ENCODE measurements at places on chromosomes 6 and 20.
A peak's percentile ranks its signal among the peaks of the same experiment; 100 is the strongest.

GRCh38 chr6:5695260-5696245 lies 311.2 kb downstream of the NRN1 start:
- peak; percentile 87 for DNase-seq

DNA sequence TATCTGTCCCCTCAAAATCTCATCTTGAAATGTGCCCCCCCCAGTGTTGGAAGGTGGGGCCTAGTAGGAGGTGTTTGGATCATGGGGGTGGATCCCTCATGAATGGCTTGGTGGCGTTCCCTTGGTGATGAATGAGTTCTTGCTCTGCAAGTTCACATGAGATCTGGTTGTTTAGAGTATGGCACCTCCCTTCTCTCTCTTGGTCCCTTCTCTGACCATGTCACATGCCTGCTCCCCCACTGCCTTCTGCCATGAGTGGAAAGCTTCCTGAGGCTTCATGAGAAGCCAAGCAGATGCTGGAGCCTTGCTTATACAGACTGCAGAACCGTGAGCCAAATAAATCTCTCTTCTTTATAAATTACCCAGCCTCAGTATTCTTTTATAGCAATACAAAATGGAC lies 70.9 kb downstream of the MAN1A1 start:
- DNase-seq: no peak

DNA sequence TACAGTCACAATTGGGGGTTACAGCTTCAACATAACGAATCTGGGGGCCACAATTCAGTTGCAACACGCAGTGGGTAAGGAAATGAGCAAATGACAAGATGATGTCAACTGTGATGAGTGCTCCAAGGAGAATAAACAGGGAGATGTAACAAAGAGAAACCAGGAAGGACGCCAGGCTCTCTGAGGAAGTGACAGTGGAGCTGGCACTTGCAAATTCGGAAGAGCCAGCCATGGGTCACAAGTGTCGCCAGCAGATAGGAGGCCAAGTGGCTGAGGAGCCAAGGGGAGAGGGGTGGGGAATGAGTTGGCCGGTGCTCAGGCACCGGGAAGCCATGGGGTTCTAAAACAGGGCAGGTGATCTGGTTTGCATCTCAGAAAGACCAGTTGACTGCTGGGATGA lies 136.4 kb downstream of the EYA2 start:
- DNase-seq: no peak

GRCh38 chr6:122563364-122564052 lies 46.7 kb upstream of the PKIB start:
- DNase-seq: no peak

DNA sequence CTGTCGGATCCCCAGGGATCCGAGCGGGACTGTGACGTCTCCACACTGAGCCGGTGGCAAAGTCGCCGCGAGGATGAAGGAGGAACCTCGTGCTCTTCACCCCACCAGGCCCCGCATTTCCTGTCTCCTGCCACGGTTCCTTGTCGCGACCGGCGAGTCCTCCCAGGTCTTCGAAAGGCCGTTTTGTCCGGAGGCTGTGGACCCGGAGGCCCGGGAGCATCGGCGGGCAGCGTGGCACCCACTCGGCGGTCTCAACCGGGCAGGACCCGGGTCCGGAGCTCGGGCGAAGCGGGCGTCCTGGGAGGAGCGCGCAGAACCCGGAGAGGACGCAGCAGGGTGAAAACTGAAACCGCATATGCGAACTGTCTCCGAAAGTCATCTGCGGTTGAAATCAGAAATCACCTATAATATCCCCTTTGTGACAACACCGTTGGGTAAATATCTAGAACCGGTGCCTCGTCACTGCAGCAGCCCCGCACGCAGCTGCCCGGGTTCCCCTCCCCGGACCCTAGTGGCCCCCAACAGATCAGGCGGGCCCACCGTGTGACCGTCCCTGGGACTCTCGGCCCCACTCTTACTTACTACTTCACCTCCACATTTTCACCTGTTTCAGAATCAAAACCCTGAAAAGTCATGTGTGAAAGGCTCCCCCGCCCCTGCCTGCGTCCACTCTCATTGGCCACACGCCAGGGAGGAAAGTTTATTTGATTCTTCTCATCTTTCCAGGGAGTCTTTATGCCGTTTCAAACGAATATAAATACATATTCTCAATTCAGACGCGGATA lies 3.1 kb upstream of the ULBP2 start:
- no peak for DNase-seq

GRCh38 chr6:130245267-130245666 lies 22.5 kb upstream of the SAMD3 start:
- no peak for DNase-seq

DNA sequence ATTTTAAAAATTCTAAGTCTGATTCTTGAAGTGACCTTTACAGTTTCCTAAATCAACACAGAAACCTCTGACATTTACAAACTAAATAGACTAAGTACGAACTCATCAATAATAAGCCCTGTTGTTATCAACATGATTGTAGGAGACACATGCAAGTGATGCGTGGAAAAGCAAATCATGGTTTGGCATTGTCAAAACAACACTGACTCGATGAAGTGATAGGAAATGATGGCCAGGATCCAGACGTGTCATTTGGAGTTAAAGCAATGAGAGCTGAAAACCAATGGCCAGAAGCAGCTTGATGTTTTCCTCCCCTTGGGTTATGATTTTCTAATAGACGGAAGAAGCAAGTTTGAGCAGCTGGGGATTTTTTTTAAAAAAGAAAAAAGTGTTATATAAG lies 117.4 kb upstream of the FAM184A start:
- no peak for DNase-seq

DNA sequence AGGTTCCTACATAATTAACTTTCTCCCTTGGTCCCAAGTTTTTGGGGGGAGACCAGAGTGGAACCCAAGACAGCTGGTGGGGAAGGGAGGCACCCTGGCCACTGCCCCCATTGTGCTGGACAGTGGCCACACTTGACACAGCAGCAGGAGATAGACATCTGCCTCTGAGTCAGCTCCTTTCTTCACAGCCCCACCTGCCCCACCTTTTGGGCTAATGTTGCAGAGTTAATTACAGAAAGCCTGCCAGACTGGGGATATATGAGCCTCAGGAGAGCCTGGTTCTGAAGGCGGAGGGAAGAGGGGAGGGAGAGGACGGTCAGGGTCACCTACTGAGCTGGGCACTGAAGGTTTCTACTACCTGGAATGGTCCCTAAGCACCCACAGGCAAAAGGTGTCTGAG lies 50.6 kb downstream of the MAFB start:
- no peak for DNase-seq

- peak; percentile 40 for DNase-seq
These were observed 1.1 kb downstream of the EIF2S2 start for GRCh38 chr20:34110745-34111641.

DNA sequence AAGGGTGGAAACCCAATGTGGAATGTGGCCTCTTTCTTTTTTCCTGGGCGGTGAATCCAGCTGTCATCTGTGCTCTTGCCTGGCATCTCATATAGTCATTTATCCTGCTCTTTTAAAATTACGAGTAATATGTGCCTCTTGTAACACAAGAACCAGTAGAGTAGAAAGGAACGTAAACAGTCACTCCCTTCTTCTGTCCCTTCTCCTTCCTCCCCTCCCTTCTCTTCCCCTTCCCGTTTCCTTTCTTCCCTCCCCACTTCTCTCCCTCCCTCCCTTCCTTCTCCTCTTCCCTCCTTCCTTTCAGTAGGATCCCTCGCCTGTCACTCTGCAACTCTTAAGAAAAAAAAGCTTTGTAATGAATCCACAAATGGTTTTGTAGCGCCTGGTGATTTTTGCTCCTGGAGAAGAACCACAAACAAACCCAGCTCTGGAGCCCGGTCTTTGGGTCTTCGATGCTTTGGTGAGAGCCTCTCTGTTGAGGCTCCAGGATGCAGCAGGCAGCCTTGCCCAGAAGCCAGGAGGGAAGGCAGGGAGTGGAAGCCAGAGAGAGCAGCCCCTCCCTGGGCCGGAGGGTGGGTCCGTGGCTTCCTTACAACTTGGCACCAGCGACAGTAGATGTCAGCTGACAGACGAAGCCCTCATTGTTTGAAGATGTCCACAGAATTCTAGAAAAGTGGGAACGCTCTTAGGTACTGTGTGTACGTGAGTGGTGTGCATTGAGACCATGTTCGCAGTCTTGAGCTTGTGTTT lies 15.0 kb downstream of the DUSP22 start:
- no peak for DNase-seq

DNA sequence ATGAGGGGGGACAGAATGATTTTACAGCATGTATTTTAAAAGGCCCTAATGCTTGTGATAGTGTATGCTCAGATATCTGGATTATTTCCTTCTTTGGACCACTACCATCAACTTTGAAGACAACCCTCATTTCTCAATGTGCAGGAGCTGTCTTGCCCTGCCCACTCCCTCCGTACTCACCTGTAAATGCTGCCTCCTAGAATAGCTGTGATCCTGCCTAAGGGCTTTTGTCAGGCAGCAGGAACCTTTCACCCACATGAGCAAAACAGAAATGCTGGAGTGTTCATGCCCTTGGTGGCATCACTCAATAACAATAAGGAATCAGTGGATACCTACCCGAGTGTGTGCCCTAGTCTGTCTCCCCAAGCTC lies 723.6 kb upstream of the FLRT3 start:
- no peak for DNase-seq

DNA sequence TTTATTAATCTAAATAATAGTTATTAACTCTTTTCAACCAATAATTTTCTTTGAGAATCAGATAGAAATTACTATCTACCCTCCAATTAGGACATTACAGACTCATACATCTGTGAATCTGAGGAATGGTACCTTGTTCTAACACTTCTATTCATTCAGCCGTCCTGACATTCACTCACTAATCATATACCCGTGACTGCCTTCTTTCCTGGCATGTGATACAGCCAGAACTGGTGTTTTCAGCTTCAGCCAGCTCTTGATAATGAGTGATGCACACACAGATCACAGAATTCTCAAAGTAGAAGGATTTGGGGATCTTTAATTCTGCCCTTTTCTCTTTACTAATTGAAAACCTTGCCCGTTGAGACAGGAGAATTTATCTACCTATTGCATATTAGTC lies 499.9 kb downstream of the UTRN start:
- no peak for DNase-seq

DNA sequence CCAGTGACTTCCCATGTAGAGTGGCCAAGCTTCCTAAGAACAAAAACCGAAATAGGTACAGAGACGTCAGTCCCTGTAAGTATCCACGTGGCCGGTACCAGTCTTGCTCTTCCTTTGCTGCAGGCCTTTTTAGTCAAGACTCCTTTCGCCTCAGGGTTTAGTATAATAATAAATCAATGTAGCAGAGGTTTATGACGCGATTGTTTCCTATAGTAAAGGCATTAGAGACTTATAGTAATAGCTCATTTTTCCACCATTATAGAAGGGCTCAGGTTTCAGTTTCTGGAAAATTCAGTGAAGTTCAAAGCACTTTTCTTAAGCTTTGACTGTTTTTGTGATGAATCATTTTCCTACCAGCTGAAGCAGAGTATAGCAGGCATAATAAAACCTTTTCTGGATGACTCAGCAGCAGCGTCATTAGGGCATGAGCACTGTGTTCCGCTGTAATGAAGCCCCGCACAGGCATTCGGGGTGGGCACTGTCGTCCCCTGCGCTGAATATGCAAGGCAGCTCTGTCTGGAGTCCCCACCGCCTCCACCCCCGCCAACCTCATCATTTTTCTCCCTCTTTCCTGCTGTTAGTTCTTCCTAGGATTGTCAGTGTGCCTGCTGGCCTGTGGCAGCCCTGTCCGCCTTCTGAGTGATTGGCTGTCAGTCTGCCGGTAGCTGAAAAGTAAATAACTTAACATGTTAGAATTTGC lies 51.3 kb downstream of the PTPN1 start:
- DNase-seq: peak; percentile 97

DNA sequence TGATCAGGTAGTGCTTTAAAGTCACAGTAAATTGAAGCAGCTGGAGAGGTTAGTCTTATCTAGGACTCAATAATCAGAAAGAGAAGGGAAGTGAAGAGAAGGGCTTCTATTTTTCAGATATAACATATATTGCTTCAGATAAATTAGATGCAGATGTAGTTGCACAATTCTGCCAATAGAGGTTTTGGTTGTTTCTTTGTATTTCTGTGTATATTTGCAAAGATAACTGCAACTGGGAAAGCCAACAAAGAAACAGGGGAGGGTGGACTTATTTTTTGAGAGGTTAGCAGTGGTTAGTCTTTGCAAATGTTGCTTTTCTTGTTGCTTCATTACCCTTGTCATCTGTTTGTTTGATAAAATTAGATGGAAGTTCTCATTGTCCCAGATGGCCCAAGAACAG lies 106.6 kb downstream of the ADGRG6 start:
- no peak for DNase-seq

GRCh38 chr6:147693181-147693580 lies 184.7 kb downstream of the SAMD5 start:
- no peak for DNase-seq

- no peak for DNase-seq
These were observed 66.2 kb upstream of the SLC22A1 start for GRCh38 chr6:160055378-160055777.

- peak; percentile 94 for DNase-seq
These were observed 27.4 kb downstream of the KCNQ5 start for GRCh38 chr6:72649032-72649984.

GRCh38 chr20:4781211-4781610 lies 59.5 kb downstream of the PRND start:
- no peak for DNase-seq

GRCh38 chr20:37573626-37574198 lies 46.0 kb upstream of the BLCAP start:
- no peak for DNase-seq

- DNase-seq: no peak
These were observed 544 bp upstream of the HLA-C start for GRCh38 chr6:31272436-31272835.

DNA sequence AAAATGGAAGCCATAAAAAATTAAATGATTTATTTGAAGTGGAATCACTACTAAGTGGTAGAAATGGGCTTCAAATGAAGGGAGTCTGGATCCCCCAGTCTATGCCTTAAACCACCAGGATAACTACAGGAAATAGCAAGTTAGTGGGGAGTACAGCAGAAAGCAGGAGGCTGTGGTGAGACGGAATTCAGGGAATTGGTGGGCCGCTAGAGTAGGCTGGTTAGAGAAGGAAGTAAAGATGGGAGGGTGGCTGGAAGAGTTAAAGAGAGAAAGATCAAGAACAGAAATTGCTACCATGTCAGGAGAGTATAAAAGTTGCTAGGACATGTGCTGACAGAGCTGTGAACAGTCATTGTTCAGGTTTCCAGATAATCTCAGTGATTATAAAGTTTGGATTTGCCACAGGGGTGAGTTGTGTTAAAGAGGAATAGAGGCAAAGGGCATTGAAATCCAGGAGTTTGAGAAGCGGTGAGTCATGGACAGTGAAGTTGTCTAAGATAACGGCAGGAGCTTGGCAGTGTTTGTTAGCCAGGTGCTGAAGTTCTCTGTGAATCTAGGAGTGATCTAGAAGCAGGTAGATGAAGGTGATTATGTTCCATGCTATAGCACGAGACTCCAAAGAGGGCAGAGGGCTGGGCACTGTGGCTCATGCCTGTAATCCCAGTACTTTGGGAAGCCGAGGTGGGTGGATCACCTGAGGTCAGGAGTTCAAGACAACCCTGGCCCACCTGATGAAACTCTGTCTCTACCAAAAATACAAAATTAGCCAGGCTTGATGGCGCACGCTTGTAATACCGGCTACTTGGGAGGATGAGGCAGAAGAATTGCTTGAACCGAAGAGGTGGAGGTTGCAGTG lies 13.7 kb upstream of the HINT3 start:
- DNase-seq: peak; percentile 39

- peak; percentile 49 for DNase-seq
These were observed at the start of gene MICB for GRCh38 chr6:31497531-31498476. MICB (plus strand) TSS chr6:31498145; CDS start chr6:31498194, 49 bp downstream.

GRCh38 chr6:119467488-119468081 lies 118.0 kb upstream of the MAN1A1 start:
- peak; percentile 64 for DNase-seq
